ENCODE measurements at places on chromosomes 3 and 15.

GRCh38 chr3:136988651-136989050, 30.9 kb downstream of the IL20RB start:
- no peak overlapping the region for H3K4me3 ChIP-seq
- no peak for DNase-seq
- H3K36me3 ChIP-seq: no peaks in the 10 kb centered on the region
- H3K27me3 ChIP-seq: no peaks in the 10 kb centered on the region

- H3K27ac ChIP-seq: no peak overlapping the region
- no peak overlapping the region for H3K4me3 ChIP-seq
- DNase-seq: no peak
- H3K4me1 ChIP-seq: no peaks in the 10 kb centered on the region
- no peaks in the 10 kb centered on the region for H3K36me3 ChIP-seq
These were observed 26.6 kb downstream of the NEK11 start for GRCh38 chr3:131053043-131053859.

GRCh38 chr3:41598402-41599126, 363.3 kb downstream of the ULK4 start:
- no peaks in the 10 kb centered on the region for H3K27me3 ChIP-seq
- no peaks in the 10 kb centered on the region for H3K4me1 ChIP-seq
- no peak overlapping the region for H3K27ac ChIP-seq
- no peak overlapping the region for H3K4me3 ChIP-seq
- H3K36me3 ChIP-seq: no peaks in the 10 kb centered on the region
- DNase-seq: no peak

- no peak overlapping the region for H3K4me3 ChIP-seq
- H3K4me1 ChIP-seq: no peaks in the 10 kb centered on the region
- DNase-seq: no peak
- H3K27ac ChIP-seq: no peak overlapping the region
- H3K36me3 ChIP-seq: no peaks in the 10 kb centered on the region
These were observed 612.8 kb downstream of the MAGI1 start for GRCh38 chr3:65425880-65426279.

DNA sequence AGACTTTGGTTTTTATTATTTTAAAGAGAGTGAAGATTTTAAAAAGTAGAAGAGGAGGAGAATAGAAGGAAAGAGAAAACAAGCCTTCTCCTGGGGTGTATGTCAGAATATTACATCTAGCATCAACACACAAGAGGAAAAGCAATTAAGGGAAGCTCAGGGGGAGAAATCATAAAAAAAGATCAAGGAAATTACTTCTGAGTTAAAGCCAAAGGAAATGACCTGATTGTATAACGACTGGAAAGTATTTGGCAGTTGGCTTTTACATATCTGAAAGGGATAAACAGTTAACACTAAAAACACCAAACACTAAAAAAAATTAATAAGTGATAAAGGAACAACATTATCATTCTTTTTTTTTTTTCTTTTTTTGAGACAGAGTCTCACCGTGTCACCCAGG, 58.4 kb downstream of the CPNE4 start:
- peaks cover 6% of the 10 kb centered on the region for H3K27me3 ChIP-seq
- H3K4me1 ChIP-seq: no peaks in the 10 kb centered on the region
- H3K36me3 ChIP-seq: no peaks in the 10 kb centered on the region
- no peak overlapping the region for H3K27ac ChIP-seq

Measured in DND-41 (cell line).